ENCODE measurements at places on chromosomes 1 and 21. TPM values are rescaled to one million over a fixed set of nuclear protein-coding genes. Genes with fewer than 3 reads are reported as not detected.

- no peak for DNase-seq
These were observed 12.3 kb upstream of the LDLRAP1 start for GRCh38 chr1:25531082-25531461.

GRCh38 chr1:38115682-38116202, 69.1 kb upstream of the POU3F1 start:
- DNase-seq, result no peak

DNA sequence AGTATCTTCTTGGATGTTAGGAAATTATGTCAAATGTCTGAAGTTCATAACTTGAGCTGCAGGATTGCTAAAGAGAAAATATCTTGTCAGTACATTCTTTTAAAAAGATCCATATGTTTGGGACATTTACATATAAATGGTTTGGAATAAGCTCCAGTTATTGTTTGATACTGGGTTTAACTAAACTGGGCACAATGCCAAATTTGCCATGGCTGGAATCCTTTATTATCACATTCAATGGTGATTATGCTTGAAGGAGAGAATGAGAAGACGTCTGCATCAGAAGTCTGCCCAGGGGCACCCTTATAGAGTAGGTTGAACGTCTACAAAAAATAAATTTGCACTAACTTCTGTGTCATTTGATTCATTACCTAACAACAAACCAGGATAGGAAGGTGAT, 652.5 kb downstream of the AMY1C start:
- no peak for DNase-seq

DNA sequence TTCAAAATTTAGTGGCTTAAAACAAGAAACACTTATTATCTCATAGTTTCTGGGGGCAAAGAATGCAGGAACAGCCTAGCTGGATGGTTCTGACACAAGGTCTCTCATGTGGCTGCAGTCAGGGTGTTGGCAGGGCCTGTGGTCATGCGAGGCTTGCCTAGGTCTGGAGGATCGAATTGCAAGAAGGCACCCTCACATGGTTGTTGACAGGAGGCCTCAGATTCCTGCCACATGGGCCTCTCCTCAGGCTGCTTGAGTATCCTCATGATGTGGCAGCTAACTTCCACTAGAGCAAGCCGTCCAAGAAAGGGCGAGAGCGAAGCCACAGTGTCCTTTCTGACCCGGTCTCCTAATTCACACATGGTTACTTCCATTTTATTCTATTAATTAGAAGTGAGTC, 6.2 kb upstream of the NRIP1 start:
- DNase-seq, result no peak

- DNase-seq, result no peak
These were observed 10.4 kb upstream of the CELA3B start for GRCh38 chr1:21966247-21967000.

DNA sequence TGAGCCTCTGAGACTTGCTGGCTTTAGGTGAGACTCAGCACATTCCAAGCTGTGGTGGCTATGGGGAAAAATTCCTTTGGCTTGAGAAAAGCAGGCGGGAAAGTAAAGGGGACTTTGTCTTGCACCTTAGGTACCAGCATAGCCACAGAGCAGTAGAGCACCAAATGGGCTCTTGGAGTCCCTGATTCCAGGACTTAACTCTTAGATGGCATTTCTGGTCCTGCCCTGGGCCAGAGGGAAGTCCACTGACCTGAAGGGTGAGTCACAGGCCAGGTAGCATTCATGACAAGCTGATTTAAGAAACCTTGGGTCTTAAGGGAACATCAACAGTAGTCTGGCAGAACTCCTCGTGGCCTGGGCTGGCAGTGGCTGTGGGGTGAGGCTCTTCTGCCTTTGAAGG, 344.7 kb downstream of the DUSP10 start:
- DNase-seq, result no peak

DNA sequence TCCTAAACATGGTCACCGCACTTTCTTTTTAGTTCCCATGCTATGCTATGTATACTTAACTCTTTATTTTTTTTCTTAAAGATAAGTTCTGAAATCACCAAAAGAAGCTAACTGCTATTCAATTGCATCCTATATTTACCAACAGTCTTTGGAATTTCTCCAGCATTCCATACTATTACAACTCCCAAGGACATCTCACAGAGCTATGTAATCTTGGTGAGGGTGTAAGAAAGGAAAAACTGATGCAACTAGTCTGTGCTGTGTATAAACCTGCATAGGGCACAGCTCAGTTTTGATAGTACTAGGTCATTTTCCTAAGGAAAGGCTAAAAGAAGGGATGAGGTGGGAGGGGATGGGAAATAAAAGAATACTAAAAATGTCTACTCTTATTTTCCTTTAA, 78.0 kb downstream of the PTPN14 start:
- DNase-seq, result no peak

GRCh38 chr21:34649400-34649799, 19.4 kb upstream of the CLIC6 start:
- DNase-seq, result no peak

DNA sequence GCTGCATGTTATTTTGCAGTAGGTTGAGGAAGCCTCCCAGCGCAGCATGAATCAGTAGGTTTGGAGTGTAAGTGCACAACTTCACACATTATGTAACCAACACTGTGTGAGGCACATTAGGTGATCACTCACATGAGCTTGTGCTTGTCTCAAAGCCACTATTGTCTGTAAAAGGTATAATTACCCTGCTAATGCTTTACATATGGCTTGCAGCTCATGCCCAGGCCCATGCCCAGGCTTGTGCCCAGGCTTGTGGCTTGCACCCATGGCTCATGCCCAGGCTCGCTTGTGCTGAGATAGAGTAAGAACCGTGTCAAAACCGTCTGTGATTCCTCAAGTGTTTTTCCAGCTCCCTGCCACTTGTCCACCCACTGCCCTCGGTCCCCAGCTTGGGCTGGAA, 596.3 kb downstream of the LTN1 start:
- DNase-seq, result no peak

DNA sequence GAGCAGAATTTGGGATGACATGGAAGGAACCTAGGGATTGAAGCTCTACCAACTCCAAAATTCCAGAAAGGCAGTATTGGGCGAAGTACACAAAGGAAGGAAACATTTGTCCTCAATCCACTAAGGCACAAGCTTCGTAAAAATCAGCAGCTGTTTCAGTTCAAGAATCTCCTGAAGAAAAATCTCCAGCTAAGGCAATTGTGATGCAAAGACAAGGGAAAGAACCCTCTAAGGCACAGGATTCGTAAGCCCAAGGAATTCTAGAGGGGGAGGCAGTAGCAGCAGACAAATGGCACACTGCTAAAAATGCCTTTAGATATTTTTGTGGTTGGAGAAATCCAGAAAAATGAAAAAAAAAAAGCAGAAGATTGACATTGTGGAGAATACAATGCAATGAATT, 64.5 kb upstream of the PLPPR5 start:
- no peak for DNase-seq

DNA sequence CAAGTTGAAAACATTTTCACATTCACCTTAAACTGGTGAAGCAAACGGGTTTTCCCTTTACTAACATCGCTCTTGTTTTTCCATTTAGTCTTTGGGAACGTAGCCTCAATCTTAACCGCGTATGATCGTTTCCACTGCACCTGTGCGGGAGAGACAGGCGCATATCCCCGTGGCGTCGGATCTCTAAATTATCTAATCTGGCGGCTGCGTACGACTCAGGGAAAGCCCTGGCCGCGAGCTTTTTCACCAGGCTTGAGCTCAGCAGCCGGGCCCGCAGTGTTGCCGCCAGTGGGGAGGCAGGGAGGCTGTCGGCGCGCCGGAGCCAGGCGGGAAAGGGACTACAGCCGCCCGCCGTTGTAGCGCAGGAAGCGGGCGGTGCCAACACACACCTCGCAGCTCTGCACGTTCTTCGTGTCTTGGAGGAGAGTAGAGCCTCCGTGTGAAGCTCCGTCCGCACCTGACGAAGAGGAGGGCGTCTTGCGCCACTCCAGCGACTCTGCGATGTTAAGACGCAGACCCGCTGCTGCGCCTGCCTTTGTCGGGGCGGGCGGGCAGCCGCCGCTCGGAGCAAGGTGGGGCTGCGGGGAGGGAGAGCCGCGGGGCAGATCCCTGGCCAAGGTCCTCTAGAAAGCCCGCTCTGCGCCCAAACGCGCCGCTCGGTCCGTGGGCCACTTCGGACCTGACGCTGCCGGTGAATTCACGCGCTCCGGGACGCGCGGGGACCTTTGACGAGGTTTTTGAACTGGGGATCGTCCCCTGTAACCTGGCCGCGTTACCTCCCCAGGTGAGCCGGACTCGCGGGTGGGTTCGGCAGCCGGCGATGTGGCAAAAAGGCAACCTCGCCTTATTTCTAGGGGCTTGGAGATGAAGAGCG, 18.5 kb upstream of the TBX15 start:
- no peak for DNase-seq

Gene DPT
- 30.7 TPM for total RNA-seq

Gene OMA1
- 34.8 TPM for total RNA-seq

Gene BTG2
- 111 TPM for total RNA-seq

Gene RAB7B
- total RNA-seq, result 18.7 TPM

Gene OLFML2B
- 8.4 TPM for total RNA-seq
